A549 treated with DMSO at 1 μM for 4 hours (cell line): ENCODE measurements at places on chromosomes 6 and 20. TPM values are rescaled to one million over a fixed set of nuclear protein-coding genes. Genes with fewer than 3 reads are reported as not detected.

The ABHD12 gene
- 78.0 to 96.8 TPM (median 93.6 TPM) in 5 replicates for total RNA-seq

The PPP1R11 gene
- total RNA-seq, result 43.1 to 44.3 TPM (median 43.9 TPM) in 5 replicates

The SLC52A3 gene
- 0.56 to 0.68 TPM (median 0.66 TPM) in 5 replicates for total RNA-seq

The AFG1L gene
- total RNA-seq, result 0.89 to 1.7 TPM (median 1.4 TPM) in 5 replicates

The NOX3 gene
- total RNA-seq, result not detected in 5 replicates

The TENT5A gene
- total RNA-seq, result 1.0 to 1.2 TPM (median 1.2 TPM) in 5 replicates

The ENPP1 gene
- 1.1 to 2.3 TPM (median 1.5 TPM) in 5 replicates for total RNA-seq

The CLVS2 gene
- 0.01 to 0.08 TPM (median 0.07 TPM) in 5 replicates for total RNA-seq

The LST1 gene
- total RNA-seq, result 0.20 to 0.26 TPM in 2 of 5 replicates, not detected in the others

The SAPCD1 gene
- total RNA-seq, result 3.0 to 5.0 TPM (median 3.3 TPM) in 5 replicates

The VTA1 gene
- total RNA-seq, result 39.7 to 49.6 TPM (median 46.1 TPM) in 5 replicates

The ZNF341 gene
- total RNA-seq, result 2.5 to 5.1 TPM (median 4.1 TPM) in 5 replicates

The BANF2 gene
- not detected in 5 replicates for total RNA-seq
